Stimulated activated CD4-positive, alpha-beta T cell treated with anti-CD3 and anti-CD28 coated beads, Interleukin-15, amount 100 ng/mL, for 1 hour (primary cell): ENCODE measurements at places on chromosomes 1 and 21.

DNA sequence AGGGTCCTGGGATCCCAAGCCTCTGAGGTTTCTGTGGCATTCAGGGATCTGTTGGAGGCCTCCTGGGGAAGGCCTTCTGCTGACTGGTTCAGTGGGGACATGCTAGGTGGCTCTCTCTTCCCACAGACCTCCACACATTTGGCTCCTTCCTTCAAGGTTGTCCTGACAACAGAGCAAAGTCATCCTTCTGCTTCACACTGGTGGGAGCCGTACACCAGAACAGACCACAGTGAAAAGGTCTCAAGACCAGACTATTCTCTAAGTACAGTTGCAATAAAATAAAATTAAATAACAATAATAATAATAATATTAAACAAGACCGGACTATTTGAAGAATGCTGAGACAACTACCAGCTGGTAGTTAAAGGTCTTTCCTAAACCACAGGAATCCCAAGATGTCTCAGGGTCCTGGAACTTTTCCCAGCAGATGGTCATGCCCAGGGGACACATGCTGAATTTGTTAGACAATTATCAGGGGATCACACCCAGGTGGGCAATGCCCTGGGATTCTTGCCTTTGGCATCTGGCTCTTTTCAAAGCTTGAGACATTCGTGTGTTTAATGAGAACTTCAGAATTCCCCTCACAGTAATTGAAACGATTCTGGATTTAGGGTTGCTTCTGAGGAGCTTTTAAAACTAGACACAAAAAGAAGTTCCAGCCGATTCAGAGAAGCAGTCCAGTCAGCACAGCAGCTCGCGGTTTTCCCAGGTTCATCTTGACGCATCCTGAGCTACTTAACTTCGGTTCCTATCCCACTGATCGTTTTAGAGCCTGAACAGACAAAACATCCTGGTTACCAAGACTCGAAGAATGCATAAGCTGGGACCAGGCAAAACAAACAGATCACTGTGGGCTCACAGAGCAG is 22.9 kb downstream of the HTR1D start:
- DNase-seq: no peak

GRCh38 chr1:230818901-230819300 is 49.4 kb downstream of the C1orf198 start:
- no peak for DNase-seq

DNA sequence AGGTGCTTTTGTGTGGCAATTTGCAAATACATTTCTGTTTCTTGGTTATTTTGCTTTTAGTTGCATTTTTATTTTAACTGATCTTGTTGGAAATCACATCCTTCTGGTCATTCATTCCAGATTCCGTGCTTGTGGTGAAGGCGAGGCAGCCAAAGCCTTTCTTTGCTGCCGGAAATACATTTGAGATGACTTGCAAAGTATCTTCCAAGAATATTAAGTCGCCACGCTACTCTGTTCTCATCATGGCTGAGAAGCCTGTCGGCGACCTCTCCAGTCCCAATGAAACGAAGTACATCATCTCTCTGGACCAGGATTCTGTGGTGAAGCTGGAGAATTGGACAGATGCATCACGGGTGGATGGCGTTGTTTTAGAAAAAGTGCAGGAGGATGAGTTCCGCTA is 34.8 kb upstream of the CD101 start:
- no peak for DNase-seq

GRCh38 chr1:64539781-64540218 is 69.9 kb downstream of the CACHD1 start:
- no peak for DNase-seq

DNA sequence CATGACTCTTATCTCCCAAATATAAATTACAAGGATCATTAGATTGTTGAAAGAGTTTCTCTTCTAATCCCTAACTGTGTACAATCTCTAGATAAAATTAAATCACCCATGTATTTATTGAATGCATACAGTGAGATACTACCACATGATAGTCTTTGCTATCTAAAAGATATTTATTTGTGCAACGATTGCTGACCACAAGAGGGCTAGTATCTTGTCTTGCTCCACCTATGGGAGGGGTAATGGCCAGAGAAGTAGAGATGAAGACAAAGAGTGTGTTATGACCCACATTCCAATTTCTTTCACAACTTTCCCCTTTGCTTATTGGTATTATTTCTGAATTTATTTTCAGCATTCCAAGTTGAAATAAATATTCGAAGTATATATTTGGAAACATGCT is 13.7 kb downstream of the PYHIN1 start:
- no peak for DNase-seq

GRCh38 chr1:55076356-55076755 is 37.0 kb downstream of the PCSK9 start:
- DNase-seq: no peak
